Muscle of arm (tissue), 14 donors: ENCODE measurements at places on chromosomes 13 and 19.
A peak's percentile ranks its signal among the peaks of the same experiment; 100 is the strongest.

DNA sequence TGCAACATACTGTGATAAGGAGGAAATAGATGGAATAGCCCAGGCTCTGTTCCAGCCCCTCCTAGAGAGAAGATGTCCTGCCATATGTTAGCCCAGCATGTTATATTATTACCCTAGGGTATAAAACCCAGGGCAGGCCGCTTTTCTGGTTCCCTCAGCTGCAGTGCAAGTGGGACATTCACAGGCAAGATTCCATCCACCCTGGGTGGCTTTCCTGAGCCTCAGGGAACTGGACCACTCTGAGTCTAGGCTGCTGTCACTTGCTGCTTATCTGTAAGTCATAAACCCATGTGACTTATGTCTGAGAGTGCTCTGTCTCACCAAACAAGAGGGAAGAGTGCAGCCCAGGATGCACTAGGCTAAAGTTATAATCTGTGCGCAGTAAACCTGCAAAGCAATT is 413.2 kb downstream of the MZT1 start:
- no peak for DNase-seq

GRCh38 chr13:42114912-42115311 is 66.5 kb downstream of the DGKH start:
- no peak for DNase-seq

DNA sequence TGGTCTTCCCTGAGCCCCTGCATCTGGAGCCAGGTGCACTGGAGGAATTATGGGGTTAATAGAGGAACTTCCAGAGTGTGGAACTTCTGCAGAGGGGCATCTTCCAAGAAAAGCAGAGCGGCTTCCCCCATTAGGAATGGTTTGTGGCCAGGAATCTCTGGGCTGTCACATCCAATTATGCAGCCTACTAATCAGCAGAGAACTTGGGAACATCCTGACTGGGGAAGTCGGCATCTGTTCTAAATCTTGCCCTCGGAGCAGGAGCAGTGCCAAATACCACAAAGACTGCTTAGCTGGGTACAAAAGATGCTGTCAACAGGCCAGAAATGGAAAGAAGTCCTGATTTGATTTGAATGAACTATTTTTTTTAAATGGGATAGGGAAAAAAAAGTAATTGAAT is 435.1 kb downstream of the ZNF536 start:
- DNase-seq = no peak

DNA sequence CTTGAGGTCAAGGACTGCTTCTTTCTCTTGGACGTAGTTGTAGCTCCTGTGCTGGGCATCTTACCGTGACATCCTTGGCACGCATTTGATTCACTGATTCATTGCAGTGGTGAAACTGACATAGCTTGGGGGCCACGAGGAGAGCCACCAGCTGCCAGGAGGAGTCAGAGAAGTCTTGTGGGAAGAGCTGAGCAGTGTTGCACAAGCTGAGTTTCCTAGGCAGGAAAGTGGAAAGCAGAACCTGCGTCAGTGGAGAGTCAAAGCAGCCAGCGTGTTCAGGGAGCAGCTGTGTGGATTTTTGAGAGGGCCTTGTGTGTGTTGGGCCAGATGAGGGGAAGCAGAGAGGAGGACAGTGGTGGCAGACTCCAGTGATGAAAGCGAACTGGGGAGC is 5.3 kb upstream of the GPR183 start:
- DNase-seq = peak; percentile 44

DNA sequence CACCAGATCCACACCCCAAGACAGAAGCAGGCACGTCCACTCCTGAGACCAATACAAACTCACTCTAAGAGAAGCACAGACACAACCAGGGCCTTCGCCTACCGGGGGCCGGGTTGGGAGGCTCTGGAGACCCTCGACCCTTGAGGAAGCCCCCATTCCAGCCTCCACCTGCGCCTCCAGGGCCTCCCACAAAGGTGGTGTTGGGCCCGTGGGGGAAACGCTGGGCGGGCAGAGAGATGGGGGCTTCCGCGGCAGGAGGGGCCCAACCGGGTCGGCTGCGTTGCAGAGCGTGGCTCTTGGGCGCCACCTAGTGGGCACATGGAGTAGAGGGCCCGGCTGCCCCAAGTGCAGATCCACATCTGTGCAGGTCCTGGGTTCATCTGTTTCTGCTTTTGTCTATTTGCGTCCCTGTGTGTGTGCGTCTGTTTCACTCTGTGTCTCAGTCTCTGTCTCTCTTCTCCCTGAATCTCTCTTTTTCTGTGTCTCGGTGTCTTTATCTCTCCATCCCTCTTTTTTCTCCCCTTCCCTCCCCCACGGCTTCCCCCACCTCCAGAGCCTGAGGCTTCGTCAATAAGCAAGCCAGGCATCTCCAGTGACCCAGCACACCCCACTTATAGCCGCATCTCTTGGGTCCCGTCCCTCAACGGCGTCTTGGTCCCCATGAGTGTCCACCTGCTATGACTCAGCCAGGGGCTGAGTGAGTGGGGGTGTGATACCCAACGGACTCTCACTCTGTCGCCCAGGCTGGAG is 10.5 kb upstream of the TINCR start:
- DNase-seq = peak; percentile 75

GRCh38 chr19:771332-771785 is 20.4 kb downstream of the MISP start:
- DNase-seq = no peak

DNA sequence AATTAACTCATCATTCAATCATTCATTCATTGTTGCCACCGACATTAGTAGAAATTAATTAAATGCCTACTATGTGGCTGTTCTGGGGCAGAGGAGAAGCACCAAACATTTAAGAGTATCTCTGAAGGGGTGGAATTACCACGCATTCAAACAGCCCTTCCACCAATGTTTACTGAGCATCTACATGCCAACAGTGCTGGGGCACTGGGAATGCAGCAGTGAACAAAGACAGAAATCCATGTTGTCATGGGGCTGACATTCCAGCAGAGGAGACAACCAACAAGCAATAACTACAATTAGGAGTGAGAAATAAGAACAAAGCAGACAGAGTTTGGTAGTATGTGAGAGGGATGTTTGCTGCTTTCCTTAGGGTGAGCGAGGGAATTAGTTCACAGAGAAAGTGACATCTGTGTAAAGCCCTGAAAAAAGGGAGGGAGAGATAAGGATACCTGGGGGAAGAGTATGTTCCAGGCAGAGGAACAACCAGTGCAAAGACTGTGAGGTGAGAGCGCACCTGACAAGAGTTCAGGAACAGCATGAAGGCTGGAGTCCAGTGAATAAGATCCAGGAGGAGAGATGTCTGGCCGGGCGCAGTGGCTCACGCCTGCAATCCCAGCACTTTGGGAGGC is 1.3 kb upstream of the PAK4 start:
- no peak for DNase-seq

DNA sequence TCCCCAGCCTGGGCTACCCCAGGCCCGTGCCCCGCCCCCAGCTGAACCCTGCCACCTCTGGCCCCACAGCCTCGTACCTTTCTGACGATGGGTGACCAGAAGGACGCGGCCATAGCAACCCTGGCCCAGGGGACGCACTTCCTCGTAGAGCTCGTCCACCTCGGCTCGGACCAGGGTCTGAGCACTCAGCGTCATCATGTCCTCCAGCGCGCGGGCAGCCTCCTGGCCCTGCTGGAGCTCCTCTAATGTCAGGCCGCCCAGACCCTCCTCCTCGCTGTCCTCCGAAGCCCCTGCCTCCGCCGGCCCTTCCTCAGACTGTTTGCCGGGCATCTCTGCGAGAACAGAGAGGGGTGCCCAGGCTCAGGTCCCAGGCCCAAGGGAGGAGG is 975 bp downstream of the SBK2 start:
- no peak for DNase-seq

DNA sequence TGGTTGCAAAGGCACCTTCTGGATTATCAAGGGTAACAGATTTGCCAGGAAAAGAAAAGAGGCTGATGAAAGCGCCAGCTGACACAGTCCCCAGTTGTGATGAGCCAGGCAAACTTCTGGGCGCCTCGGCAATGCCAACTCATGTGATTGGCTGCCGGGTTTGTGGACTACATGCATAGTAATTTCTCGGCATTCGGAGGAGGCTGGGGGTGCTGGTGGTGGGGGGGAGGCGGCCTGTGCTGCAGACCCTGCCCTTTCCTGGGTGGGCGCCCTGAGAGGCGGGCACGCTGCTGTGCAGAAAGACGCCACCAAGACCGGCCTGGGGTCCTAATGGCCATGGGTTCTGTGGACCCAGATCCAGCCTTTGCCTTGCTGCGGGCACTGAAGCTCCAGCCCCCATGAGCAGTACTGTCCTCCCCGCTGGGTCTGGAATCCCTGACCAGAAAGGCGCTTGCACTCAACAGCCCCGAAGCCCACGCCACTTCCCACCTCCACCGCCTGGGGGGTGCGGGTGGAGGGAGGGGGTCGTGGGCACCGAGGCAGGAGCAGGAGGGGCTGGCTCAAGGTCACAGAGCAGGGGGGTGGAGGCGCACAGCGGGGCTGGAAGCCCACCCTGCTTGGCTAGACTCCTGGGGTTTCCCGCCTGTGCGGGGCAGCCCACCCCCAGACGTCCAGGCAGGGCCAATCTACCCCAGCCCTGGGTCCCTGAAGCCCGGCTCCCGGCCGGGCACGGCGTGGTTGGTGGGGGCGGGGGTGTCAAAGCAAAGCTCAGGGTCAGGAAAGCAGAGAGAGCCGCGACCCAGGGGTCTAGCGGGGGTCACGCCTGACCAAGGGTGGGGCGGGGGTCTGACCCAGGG is 1.0 kb downstream of the DIRAS1 start:
- no peak for DNase-seq

DNA sequence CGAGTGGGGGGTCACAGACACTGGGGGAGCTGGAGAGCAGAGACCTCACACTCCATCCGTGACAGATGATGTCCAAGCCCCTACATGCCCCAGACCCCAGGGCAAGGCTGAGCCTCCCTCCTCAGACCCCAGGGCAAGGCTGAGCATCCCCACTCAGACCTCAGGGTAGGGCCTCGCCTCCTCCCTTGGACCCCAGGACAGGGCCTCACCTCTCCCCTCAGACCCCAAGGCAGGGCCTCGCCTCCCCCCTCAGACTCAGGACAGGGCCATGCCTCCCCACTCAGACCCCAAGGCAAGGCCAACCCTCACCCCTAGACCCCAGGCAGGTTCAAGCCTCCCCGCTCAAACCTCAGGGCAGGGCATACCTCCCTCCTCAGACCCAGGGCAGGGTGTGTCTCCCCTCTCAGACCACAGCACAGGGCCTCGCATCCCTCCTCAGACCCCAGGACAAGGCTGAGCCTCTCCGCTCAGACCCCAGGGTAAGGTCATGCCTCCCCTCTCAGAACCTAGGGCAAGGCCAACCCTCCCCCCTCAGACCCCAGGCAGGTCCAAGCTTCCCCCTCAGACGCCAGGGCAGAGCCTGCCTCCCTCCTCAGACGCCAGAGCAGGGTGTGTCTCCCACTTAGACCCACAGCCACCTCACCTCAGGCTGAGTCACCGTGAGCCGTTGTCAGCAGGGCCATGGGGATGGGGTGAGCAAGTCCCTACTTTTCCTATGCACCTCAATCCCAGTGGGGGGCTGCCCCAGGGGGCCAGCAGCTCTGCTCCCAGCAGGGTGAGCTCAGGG is 1.7 kb upstream of the S1PR4 start:
- no peak for DNase-seq

- DNase-seq = no peak
Measured at GRCh38 chr19:5817218-5817617, 12.4 kb downstream of the NRTN start.

DNA sequence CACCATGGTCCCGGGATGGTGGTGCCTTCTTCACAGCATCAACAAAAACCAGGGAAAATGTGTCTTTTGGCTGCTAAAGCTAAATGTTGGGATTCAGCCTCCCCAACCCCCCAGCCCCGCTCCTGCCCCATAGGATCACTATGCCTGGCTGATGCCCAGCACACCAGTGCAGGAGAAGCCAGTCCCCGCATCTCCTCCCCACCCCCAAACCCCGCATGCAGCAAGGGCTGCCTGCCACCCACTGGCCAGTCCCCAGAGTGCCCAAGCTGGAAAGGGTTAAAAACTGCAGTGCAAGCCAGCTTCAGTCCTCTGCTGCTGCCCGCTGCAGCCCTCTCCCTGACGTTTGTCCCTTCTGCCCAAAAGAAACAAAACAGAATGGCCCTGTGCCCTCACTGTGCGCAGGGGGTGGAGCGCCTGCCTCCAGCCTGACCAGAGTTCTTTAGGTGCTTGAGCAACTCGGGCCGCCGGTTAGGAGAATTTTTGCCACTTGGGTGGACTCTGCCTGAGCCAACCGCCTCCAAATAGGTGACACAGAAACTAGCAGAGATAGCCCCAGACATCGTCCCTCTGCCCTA is 3.7 kb downstream of the CALM3 start:
- no peak for DNase-seq

DNA sequence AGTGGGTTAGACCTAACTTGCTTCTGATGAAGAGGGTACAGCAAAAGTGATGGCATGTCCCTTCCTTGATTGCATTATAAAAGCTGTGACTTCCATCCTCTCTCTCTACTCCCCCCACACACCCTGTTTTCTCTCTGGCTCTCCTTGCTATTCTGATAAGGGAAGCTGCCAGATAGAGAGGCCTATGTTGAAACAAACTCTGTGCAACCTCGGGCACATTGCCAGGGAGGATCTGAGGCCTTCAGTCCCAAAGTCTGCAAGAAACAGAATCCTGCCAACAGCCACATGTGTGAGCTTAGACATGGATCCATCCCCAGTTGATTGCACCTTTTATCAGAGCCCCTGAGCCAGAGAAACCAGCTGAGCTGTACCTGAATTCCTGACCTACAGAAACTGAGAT is 44.8 kb upstream of the ARGLU1 start:
- no peak for DNase-seq

DNA sequence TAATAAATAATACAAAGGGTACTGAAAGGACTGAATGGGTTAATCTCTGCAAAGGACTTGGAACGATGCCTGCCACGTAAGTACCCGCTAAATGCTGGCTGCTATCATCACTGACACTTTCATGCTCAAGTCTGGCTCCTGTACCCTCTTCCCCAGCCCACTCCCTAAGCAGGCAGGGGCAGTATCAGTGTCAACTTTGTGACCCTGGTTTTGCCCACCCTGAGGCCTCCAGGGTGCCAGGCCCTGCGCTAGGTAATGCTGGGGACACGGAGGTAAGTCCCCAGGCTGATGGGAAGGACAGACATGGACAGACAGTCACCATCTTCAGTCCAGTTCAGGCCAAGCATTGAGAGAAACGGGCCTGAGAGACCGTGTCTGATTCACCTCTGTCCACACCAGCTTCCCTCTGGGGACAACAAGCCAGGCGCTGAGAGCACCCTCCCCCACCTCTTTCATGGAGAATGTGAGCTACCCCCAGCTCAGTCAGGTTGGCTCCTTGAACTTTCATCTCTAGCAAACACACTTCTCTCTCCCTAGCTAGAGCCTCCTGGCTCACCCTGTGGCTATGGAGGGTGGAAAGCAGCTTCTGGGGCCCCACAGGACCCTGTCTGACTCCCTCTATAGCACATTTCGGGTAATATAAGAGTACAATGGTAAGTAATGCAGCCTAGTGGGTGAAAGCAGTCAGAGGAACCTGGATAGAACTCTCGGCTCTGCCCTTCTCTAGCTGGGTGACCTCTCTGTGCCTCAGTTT is 800 bp downstream of the ETFB start:
- peak; percentile 25 for DNase-seq

GRCh38 chr13:87712012-87712411 is 40.8 kb downstream of the SLITRK5 start:
- DNase-seq = no peak

DNA sequence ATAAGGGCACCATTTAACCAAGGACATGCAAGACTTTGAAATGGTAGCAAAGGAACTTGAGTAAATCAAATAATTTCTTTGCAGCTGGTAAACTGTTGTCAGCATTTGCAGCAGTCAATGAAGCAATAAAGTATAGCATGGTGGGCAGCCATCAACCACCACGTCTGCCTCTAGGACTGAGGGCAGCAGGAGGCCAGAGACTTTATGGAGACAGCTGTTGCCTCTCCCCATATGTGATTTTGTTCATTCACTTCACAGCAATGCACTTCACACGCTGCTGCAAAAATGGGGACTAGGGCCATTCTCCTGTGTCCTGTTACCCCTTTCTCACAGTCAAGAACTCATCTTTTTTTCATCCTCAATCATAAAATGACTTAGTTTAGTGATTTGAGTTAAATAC is 51.3 kb upstream of the PCDH9 start:
- no peak for DNase-seq
